ENCODE measurements at places on chromosomes 3 and 15.

GRCh38 chr3:128429275-128429674 lies 37.4 kb downstream of the DNAJB8 start:
- no peak for DNase-seq

DNA sequence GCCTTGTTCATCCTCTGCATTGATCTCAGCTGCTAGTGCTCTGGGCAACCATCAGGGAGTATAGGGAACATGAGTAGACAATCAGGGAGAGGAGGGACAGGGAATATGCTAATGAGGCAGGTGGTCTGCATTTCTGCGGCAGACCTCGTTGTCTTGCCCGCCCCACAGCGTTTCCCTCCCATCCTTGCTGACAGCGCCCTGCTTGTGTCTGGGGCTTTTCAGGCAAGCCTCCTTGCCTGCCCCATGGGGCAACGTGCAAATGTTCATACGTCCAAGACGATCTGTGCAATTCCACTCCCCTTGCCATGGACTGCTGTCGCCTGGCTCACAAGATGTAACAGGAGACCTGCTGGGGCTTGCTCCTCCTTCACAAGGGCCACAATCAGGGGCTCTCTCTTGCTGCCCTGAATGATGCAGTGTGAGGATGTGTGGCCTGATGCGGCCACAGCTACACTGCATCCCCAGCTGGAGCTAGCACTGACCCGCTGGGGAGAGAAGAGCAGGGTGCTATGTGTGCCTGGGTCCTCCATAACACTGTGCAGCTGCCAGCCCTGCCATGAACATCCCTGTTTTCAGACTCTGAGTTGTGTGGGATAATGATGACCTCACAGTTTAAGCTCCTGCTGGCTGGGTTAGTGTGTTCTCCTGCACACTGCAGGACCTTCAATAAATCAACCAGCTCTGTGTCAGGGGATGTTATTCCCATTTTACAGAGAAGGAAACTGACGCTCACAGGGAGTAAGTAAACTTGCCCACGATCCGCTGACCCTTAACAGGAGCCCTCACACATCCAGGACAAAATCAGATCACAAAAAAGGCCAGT lies 211.3 kb downstream of the KLF13 start:
- no peak for DNase-seq

GRCh38 chr3:102605153-102605552 lies 170.3 kb downstream of the ZPLD1 start:
- no peak for DNase-seq

DNA sequence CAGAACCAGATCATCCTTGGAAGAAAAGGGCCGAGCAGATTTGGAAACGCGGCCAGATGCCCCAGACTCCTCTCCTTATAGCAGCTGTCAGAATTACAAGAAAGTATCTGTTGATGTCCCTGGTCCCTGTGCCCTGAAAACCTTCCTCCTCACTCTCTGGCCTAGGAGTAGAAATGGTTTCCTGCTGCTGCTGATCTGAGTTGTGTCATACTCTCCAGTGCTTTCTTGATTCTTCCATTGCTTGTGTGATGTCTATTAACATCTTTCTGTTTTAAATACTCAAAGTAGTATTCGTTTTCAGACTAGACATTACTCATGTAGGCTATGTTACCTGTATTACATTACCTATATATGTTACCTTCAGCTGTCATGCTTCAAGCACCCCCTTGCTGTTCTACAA lies 26.8 kb upstream of the HERC1 start:
- no peak for DNase-seq
